ENCODE measurements at places on chromosomes 5 and 9.

DNA sequence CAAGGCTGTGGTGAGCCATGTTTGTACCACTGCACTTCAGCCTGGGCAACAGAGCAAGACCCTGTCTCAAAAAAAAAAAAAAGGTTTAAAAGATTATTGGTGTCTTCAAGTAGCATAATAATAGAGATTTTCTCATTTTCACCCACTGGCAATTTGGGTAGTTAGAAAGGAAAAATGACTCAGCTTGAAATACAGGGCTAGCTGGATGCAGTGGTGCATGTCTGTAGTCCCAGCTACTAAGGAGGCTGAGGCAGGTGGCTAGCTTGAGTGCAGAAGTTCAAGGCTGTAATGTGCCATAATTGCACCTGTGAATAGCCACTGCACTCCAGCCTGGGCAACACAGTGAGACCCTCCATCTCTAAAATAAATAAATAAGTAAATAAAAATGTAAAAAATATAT, 111.1 kb downstream of the ARRDC3 start:
- DNase-seq: no peak

- peak; percentile 51 for DNase-seq
These were observed 60.2 kb downstream of the SMIM23 start for GRCh38 chr5:171845857-171846256.

GRCh38 chr9:5773324-5773999, 59.5 kb downstream of the ERMP1 start:
- no peak for DNase-seq

- DNase-seq: no peak
These were observed 11.4 kb downstream of the ECSCR start for GRCh38 chr5:139451176-139451575.

DNA sequence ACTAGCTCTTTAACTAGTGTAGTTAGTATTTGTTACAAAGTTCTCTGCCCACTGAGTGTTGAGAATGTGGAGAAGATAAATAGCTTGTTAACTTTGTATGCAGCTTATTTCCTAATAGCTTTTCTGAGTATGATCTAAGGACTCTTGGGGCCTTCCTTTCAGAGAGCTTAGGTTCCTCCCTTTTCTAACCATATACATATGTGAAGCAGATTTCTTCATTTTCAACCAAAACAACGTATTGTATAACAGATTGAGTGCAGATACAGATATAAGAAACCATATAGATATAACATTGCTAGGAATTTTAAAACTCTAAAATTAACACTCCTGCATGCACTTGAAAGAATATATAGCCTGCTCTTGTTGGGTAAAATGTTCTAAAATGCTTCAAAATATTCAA, 70.4 kb downstream of the SCAMP1 start:
- DNase-seq: no peak

GRCh38 chr9:121748727-121749423, 97.4 kb downstream of the DAB2IP start:
- no peak for DNase-seq

DNA sequence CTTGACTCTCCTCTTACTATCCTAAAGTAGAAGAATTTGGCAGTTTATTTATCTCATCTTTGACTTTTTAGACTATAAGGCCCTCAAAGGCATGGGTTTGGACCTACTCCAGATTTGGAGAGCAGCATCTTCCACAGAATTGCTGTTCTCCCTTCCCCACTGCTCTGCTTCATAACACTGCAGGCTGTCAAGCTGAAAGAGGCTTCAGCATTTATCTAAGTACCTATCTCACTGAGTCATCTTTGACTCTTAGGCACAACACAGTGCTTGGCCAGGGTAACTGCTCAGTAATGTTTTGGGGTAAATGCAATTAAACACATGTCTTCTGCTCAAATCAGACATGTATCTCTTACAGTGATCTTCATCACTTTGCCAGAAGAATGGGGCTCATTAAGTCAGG, 60.6 kb downstream of the GRIN3A start:
- DNase-seq: peak; percentile 50

- peak; percentile 62 for DNase-seq
These were observed 3.9 kb downstream of the TEX53 start for GRCh38 chr9:114653556-114654159.

- no peak for DNase-seq
These were observed 252.4 kb upstream of the IRX1 start for GRCh38 chr5:3343211-3343610.

DNA sequence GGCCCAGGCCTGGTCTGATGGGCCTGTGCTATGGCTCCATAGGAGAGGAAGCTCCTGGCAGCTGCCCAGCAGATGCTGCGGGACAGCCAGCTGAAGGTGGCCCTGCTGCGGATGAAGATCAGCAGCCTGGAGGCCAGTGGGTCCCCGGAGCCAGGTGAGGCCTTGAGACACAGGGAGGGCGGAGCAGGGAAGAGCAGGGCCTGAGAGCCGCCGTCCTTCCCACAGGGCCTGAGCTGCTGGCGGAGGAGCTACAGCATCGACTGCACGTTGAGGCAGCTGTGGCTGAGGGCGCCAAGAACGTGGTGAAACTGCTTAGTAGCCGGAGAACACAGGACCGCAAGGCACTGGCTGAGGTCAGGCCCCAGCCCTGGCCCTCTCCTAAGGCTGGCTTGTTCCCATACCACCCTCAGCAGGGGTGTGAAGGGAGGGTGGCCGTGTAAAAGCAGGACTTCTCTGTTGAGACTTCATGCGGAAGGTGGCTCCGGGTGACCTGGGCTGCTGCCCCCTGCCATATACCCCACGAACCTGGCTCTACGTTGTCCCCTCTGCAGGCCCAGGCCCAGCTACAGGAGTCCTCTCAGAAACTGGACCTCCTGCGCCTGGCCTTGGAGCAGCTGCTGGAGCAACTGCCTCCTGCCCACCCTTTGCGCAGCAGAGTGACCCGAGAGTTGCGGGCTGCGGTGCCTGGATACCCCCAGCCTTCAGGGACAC, 4.5 kb downstream of the PKN3 start:
- no peak for DNase-seq

GRCh38 chr5:151251621-151252020, 1.4 kb upstream of the GM2A start:
- DNase-seq: no peak

DNA sequence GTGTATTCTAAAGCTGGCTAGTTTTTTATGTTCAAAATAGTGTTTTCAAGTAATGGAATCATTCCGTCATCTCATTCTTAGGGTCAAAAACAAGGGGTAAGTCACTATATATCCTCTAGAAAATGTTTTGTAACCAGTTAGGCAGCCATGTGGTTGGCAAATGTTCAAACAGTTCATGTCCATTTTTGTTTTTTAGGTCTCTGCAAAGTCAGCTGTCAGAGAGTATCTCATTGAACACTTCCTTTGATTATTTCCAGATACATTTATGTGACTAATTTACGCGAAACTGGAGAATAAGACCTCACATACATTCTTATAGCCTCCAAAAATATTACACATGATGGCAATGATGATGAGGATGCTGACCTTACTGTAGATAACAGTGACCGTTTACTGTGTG, 50.4 kb downstream of the TRIO start:
- no peak for DNase-seq

- no peak for DNase-seq
These were observed 17.1 kb upstream of the FAM81B start for GRCh38 chr5:95374061-95374460.

GRCh38 chr5:142325725-142326479, 1.1 kb upstream of the SPRY4 start:
- DNase-seq: no peak

DNA sequence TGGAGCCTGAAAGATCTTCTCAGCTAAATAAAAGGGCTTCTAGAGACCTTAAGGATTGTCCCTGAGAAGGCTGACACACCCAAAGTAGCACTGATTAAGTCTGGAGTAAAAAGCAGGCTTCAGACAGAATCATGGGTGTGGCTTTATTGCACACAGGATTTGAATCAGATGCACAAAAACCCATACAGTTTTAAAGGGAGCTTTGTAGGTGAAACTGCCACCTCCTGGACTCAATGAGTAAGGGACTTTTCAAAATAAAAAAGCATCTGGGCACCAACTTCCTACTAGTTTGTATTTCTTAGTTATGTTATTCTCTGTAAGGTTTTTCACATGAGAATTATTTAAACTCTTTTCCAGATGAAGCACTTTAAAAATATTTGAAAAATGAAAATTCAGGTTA, 129.4 kb downstream of the EDIL3 start:
- no peak for DNase-seq

DNA sequence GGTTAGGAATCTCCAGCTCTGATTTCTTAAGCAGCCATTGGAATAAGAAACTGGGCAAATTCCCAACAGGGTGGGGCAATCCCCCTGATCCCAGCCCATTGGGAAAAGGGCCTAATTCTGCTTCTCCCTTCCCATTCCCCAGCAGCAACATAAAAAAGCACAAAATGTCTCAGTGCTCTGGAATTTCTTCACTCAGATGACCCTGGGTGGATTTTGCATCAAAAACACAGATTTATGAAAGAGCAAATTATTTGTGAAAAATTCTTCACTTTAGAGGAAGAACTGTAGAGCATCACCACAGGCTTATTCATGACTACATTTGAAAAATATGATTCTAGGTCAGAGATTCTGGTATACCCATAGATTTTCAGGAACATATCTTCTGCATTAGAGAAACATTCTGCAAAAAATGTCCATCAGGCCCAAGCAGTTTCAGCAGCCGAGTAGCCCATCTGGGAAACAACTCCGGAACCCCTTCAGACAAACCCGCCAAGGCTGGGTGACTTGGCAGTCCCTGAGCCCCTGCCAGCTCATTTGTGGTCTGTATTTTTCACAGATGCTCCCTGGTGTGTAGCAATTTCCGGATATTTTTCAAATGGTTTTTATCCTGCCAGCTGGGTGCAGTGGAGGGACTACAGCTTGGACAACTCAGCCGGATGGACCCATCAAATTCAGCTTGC, 102.1 kb upstream of the RANBP3L start:
- DNase-seq: no peak

GRCh38 chr5:56710826-56711590, 104.3 kb upstream of the MAP3K1 start:
- DNase-seq: no peak

DNA sequence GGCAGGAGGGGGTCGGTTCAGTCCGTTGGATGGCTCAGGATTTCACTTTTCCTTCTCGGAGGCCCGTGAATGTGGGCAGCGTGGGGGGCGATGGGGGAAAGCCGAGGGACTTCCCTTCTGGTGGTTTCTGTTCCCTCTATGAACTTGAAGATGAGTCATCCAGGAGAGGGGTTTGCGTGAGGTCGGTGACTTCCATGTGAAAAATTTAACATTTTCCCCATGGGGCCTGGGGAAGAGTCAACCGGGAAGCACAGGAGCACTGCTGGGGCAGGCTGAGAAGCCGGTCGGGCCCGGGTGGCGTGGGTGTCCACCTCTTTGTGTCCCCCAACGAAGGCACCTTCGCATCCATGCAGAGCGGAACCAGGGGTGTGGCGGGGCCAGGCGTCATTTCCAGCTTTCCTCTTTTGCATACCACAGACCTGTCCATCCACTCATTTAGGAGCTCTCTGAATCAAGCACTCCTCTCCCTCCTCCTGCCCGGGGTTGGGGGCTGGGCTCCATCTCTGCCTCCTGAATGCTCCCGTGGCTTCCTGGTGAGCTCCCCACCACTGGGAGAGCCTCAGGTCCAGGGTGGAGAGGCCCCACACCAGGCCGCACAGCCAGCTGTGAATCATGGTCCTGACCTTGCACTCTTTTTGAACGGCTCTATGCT, 68.4 kb downstream of the ANKRD33B start:
- DNase-seq: no peak

- no peak for DNase-seq
These were observed 9.9 kb upstream of the SHROOM1 start for GRCh38 chr5:132840313-132840712.

- DNase-seq: no peak
These were observed 126.7 kb downstream of the DCP2 start for GRCh38 chr5:113103330-113103729.

GRCh38 chr9:95857896-95858295, 17.6 kb upstream of the ERCC6L2 start:
- no peak for DNase-seq

DNA sequence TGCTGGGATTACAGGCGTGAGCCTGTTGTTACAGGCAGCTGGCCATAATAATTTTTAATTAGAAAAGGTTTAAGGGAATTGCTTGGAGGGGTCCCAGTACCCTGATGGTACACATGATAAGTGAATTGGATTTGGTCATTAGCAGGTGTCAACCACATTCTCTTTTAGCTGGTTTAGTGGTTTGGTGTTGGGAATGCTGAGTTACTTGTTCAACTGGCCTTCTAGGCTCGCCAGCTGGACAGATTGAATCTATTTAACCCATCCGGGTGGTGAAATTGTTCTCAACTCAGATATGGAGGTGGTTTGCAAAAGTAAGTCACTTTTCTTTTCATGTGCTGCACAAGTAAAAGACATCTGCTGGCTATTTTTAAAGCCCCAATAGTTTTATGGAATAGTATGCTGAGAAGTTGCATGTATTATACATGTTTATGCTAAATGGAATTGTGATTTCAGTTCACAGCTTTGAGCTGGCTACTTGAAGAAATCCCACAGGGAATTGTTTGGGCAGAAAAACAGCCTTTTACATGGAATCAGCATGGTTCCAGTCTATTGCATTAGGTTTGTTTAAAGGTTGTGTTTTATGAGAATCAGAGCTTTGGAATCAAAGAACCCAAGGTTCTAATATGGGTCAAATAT, 149.8 kb upstream of the SLC28A3 start:
- DNase-seq: no peak

DNA sequence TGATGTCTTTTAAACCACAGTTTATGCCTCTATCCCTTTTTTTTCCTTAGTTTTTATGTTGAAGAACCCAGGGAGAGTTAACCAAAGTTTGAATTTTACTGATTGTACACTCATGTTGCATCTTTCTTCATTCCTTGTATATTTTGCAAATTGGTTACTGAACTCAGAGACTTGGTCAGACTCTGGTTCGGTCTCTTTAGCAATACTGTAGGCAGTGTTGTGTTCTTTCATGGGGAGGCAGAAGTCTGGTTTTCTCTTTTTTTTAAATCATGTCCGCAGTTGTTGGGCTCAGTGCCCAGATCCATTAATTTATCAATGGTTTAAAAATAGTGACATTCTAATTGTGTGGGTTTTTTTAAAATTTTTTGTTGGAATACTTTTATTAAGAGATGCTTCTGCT, 23.4 kb downstream of the UBE2R2 start:
- no peak for DNase-seq

GRCh38 chr9:29697011-29697410, 2123.7 kb upstream of the C9orf72 start:
- DNase-seq: no peak
